ENCODE measurements at places on chromosomes 7 and 10. TPM values are rescaled to one million over a fixed set of nuclear protein-coding genes. Genes with fewer than 3 reads are reported as not detected.
A peak's percentile ranks its signal among the peaks of the same experiment; 100 is the strongest.

DNA sequence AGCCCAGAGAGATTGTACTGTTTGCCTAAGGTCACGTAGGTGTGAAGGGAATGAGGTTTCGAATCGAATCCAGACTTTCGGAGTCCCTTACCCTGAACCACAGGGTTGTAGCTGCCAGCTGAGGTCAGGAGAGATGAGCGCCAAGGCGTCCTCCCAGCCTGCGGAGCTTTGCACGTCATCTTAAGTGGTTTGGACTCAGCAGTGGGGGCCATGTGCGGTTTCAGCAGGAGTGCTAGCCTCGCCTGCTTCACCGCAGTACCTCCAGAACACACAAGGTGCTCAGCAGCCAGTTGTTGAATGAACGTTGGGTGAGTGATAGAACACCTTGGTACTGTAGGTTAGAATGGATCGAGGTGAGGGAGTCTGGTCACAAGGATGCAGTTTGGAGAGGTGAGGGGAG lies 74.9 kb upstream of the PPIF start:
- no peak for DNase-seq

DNA sequence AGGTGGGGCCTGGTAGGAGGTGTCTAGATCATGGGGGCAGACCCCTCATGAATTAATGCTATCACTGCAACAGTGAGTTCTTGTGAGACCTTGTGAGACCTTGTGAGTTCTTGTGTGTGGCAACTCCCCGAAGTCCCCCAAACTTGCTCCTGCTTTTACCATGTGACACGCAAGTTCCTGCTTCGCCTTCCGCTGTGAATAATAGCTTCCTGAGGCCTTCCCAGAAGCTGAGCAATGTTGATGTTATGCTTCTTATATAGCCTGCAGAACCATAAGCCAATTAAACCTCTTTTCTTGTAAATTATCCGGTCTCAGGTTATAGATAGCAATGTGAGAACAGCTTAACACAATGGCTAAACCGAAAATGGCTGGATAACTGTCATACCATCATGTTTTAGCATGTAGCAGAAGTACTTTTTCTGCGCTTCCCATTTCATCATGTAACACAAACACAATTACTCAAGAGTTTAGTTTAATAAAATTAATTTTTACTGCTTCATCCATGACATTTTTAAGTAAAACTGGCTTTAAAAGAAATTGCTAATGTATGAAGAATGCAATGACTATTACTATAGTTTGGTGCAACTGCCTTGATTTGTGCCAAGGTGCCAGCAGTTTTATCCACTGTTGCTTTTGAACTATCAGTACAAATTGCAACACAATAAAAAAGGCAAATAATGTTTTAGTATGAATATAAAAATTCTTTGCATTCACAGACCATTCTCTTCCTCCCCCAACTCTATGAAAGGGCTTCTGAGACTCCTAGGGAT lies 87.7 kb upstream of the TMEM168 start:
- no peak for DNase-seq

GRCh38 chr7:28685644-28686417 lies 272.3 kb downstream of the TRIL start:
- peak; percentile 92 for DNase-seq

DNA sequence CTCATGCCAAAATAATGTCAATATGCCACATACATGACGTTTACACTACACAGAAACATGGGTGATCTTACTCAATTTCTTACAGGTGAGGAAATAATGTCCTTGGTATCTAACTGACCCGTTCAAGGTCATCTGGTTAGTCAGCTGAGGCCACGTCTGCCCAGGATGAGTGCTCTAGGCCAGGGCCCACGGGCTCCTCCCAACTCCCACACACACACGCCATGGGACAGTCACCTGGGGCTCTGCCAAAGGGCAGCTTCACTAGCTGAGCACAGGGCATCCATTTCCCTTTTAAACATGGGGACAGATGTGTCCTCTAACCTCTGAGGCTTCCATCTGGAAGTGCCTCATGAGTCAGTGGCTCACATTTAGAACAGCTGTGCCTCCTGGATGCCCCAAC lies 123.9 kb downstream of the TNS3 start:
- no peak for DNase-seq

- no peak for DNase-seq
These were observed 36.8 kb downstream of the KIFBP start for GRCh38 chr10:69025370-69025896.

- no peak for DNase-seq
These were observed 167.1 kb upstream of the KIAA1217 start for GRCh38 chr10:24041834-24042233.

DNA sequence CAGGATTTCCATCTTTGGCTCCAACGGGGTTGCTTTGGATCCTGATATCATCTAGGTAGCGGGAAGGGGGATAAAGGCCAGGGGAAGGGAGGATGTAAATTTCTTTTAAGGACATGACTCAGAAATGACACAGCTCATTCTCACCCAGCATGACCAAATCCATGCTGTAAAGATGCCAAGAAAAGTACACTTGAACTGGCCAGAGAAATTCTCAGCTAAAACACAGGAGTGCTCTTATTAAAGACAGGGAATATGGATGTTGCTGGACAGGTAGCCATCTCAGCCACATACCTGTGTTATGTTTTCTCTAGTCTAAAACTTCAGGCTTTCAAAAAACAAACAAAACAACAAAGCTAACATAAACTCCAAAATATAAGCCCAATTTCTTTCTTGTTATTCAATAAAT lies 68.3 kb downstream of the NAMPT start:
- DNase-seq = peak; percentile 81

- no peak for DNase-seq
These were observed 17.5 kb upstream of the MTPN start for GRCh38 chr7:135994466-135995205.

- DNase-seq = no peak
These were observed 484.9 kb downstream of the GPAM start for GRCh38 chr10:111698711-111699110.

DNA sequence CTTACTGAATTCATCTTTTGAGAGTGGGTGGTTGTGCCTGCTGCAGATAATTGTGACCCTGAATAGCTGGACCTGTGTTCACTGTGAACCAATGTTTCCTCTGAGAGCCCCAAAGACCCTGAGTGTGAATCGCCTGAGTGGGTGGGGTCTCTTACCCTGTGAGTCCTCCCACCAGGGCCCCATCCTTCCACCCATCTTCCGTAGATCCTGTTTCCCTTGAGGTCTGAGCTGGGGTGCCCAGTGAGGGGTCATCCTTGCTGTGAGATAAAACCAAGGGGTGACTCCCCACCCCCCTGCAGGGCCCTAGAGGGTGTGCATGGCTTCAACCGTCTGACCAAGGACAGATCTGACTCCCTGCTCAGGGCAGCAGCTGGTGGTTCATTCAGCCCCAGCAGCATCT lies 78.0 kb upstream of the ZNF479 start:
- DNase-seq = no peak

GRCh38 chr10:62733654-62734293 lies 70.7 kb upstream of the ADO start:
- no peak for DNase-seq

PLXNA4 gene
- total RNA-seq = not detected

SPAM1 gene
- not detected for total RNA-seq

All from SJSA1 (cell line).